ENCODE measurements at places on chromosomes 11 and 22.

- no peak for DNase-seq
Measured at GRCh38 chr11:28537822-28538221, 429.6 kb downstream of the METTL15 start.

DNA sequence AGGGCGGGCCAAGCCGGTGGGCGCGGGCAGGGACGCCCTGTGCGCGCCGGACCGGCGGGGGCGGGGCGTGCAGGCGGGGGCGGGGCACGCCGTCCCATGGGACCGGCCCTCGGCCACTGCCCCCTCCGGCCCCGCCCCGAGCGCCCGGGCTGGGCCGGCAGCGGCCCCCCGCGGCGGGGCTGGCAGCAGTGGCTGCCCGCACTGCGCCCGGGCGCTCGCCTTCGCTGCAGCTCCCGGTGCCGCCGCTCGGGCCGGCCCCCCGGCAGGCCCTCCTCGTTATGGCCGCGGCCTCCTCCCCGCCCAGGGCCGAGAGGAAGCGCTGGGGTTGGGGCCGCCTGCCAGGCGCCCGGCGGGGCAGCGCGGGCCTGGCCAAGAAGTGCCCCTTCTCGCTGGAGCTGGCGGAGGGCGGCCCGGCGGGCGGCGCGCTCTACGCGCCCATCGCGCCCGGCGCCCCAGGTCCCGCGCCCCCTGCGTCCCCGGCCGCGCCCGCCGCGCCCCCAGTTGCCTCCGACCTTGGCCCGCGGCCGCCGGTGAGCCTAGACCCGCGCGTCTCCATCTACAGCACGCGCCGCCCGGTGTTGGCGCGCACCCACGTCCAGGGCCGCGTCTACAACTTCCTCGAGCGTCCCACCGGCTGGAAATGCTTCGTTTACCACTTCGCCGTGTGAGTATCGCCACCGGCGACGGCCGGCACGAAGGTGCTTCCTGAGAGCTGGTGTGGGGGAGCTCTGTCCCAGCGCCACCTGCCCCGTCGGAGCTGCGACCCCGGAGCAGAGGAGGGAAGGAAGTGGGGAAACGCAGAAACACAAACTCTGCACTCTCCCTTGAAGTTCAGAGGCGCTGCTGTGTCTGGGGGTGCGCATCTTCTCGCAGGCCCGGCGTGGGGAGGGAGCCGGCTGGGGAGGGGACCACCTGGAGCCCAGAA is at the start of gene KCNQ1:
Gene KCNQ1 (plus strand): TSS at position 188 of the 925 bp plus-strand sequence. CDS start 91 bp downstream, at position 279.
- no peak for DNase-seq

- no peak for DNase-seq
Measured at GRCh38 chr11:74739546-74740270, 8.5 kb upstream of the CHRDL2 start.

GRCh38 chr22:23268139-23268712 is 87.9 kb downstream of the BCR start:
- DNase-seq, result no peak

DNA sequence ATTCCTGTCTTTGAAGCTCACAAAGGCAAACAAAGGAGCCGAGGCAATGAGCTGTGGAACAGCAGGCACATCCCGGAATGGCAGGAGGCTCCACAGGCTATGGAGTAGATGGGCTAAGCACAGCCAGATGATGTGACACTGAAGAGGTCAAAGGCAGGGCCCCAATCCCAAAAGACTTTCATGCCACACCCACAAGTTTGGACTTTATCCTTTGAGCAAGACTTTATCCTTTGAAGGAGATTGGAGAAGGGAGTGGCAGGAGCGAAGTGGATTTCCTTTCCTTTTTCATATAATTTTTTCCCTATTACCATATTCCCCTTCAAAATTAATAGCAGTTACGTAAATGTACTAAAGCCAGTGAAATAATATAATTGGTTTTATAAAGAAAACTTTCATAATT is 379.4 kb downstream of the CADM1 start:
- DNase-seq, result no peak

- no peak for DNase-seq
Measured at GRCh38 chr22:28222976-28223745, 304.1 kb upstream of the PITPNB start.

DNA sequence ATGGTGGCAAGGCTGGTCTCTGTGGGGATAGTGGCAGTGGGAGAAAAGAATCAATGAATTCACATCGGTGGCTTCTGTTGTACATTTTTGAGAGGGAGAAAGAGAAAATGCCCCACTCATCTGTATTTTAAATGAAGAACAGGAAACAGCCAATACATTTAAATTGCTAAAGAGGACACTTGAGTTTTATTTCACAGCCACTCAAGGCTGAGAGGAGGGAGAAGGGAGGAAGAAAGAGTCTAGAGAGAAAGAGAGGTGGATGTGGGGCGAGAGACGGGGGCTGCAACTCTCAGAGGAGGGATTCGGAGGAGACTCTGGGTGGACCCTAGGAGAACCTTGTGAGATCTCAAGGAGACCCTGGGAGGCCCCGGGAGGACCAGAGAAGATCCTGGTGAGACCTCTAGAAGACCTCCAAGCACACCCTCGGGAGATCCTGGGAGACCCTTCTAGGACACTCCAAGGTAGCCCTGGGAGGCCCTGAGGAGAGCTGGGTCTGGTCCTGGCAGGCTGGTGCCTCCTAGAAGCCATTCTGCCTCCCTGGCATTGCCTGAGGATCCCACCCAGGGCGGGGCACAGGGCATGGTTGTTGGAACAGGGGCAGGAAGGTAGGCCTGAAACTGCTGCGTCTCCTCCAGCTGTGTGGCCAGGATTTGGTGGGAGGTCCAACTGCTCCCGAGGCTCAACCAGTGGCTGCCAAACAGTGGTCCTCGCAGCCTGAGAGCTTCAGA is 91.0 kb upstream of the SHISAL1 start:
- no peak for DNase-seq

- no peak for DNase-seq
Measured at GRCh38 chr11:121802542-121802941, 313.5 kb downstream of the BLID start.

DNA sequence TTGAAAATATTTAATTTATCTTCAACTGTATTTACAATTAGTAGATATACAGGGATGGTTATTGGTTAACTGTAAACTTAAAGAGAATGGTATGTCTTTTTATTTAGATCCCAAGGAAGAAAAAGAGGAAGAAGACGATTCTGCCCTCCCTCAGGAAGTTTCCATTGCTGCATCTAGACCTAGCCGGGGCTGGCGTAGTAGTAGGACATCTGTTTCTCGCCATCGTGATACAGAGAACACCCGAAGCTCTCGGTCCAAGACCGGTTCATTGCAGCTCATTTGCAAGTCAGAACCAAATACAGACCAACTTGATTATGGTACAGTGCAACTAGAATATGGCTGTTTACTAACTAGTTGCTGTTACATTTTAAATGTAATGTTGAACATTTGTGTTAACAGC is 12.7 kb upstream of the CNTF start:
- DNase-seq, result no peak

DNA sequence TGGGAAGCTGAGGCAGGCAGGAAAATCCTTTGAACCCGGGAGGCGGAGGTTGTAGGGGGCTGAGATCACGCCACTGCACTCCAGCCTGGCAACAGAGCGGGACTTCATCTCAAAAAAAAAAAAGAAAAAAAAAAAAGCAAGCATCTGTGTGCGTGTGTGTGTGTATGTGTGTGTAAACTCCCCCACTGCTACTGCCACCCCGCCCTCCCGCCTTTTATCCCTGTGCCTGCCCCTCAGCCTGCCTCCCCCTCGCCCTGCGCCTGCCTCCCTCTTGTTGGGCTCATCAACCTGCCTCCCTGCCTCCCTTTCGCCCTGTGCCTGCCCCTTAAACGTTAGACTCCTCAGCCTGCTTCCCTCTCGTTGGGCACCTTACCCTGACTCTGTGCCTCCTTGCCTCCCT is 18.0 kb downstream of the TMEM258 start:
- DNase-seq, result no peak
